ENCODE measurements at places on chromosomes 12 and 14.
A peak's percentile ranks its signal among the peaks of the same experiment; 100 is the strongest.

GRCh38 chr12:1580526-1580925 lies 13.9 kb downstream of the FBXL14 start:
- no peak for DNase-seq

- DNase-seq = no peak
Observed at GRCh38 chr14:62015243-62015642, 253.0 kb downstream of the SNAPC1 start.

DNA sequence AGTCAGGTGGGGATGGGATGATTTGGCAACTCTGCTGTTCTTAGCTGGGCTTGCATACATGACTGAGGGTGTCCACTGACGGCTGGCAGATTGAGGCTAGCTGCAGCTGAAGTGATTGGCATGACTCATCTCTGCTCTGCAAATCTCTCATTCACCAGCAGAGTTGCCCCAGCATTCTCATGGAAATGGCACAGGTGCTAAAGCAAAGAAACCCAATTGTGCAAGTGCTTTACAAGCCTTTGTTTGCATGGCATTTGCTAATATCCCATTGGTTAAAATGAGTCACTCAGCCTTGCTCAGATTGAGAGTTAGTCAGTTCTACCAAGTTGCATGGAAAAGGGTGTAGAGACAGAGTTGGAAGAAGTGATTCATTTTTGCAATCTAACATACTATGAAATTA lies 389.7 kb upstream of the FAR2 start:
- DNase-seq = peak; percentile 33

DNA sequence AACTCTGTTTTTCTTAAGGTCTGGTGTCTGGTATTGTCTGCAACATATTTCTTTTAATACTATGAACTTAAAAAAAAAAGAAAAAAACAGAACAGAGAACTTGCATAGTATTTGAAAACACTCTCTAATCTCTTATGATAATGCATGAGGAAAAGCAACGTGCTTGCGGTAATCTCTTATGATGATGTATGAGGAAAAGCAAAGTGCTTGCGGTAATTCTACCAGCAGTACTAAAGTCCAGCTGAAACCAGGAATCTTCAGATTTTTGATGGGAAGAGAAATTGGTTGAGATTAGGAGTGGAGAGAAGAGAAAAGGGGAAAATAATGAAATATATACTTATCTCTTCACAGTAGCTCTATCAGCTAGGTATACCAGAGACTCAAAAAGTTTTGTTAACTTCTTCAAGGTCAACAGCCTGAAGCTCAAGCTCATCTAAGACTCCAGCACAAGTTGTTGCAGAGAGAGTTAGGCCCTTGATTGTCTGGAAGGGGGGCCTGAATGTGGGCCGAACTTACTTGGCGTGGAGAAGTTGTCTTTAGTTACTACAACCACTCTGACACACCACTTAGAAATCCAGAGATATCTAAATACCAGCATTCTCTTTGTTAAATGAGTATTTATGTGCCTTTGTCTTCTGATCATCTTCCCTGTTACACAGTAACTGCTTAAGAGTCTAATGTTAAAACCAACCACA lies 240.4 kb downstream of the PRKD1 start:
- no peak for DNase-seq

- DNase-seq = no peak
Observed at GRCh38 chr14:93780813-93781400, 7.4 kb downstream of the PRIMA1 start.

DNA sequence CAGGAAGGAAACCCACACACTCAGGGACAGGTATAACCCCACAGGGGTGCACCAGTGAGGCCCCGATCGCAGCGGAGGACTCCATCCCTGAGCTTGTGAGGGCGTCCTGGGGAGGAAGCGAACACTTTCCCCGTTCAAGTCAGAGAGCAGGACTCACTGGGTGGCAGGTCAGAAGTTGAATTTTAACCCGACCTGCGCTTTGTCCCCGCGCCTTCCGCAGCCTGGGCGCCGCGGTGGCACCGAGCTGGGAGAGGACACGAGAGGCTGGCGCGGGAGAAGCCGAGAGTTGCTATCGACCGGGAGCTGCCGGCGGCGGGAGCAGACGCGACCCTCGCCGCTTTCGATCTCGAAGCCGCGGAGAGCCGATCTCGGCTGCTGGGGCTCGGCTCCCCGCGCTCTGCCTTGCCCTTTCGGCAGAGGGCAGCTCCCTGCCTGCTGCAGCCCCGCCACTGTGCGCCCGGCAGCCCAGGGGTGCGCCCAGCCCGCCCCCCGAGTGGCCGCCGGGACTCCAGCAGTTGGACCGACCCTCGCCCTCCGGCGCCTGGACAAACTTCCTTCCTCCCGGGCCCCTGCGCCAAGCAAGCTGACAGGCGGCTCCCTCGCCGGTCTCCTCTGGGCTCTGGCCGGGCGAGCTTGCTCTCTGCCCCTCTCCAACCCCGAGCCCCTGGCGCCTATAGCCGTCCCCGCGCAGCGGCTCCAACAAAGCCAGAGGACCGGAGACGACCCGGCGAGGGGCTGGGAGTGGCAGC lies 918 bp downstream of the LIN7A start:
- DNase-seq = no peak
